ENCODE measurements at places on chromosomes 11 and 22. TPM values are rescaled to one million over a fixed set of nuclear protein-coding genes. Genes with fewer than 3 reads are reported as not detected.

The OR51E2 gene
- 0.35 TPM for polyA plus RNA-seq

The SERPING1 gene
- polyA plus RNA-seq, result 112 TPM

The CTSF gene
- 79.4 TPM for polyA plus RNA-seq

The MMP12 gene
- 0.09 TPM for polyA plus RNA-seq

The NAV2 gene
- 37.2 TPM for polyA plus RNA-seq

- DNase-seq, result no peak
These were observed 68.9 kb downstream of the C11orf58 start for GRCh38 chr11:16807306-16807705.

DNA sequence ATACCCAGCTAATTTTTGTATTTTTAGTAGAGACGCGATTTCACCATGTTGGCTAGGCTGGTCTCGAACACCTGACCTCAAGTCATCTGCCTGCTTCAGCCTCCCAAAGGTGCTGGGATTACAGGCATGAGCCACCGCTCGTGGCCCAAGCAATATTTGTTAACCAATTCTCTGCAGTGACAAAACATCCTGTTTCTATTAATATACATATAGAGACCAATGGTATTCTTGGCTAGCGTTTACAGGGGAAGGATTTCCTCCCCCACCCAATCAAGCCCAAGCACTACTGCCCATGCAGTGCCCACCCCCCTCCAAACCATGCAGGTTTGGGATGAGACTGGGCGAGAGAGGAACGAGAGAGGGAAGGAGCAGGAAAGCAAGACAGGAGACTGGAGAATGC, 53.1 kb downstream of the APOL3 start:
- DNase-seq, result no peak

GRCh38 chr22:46008836-46009596, 32.1 kb upstream of the WNT7B start:
- DNase-seq, result no peak

GRCh38 chr11:40338739-40339138, 1120.7 kb downstream of the LRRC4C start:
- DNase-seq, result no peak

DNA sequence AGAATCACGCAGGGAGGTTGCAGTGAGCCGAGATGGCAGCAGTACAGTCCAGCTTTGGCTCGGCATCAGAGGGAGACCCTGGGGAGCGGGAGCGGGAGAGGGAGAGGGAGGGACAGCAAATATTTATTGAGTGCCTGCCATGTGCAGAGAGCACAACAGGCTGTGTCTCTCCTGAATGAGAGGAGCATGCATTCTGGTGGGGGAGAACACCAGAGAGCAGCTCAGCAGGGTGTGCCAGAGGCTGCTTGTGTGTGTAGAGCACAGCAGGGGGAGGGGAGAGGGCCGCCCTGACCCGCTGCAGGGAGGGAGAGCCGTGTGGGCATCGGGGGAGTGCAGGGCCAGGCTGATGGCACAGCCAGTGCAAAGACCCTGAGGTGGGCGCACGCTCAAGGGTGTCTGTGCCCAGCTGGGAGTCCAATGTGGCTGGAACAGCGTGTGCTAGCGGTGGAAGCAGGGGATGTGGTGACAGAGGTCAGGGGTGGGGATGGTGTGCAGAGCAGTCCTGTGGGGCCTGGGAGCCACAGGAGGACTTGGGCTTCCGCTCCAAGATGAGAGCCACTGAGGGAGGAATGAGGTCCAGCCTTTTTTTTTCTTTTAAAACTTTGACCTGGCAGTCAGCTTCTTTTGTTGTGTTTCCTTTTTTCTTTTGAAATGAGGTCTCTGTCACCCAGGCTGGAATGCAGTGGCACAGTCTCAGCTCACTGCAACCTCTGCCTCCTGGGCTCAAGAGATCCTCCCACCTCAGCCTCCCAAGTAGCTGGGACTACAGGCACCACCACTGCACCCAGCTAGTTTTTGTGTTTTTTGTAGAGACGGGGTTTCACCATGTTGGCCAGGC, 12.0 kb downstream of the PPIL2 start:
- DNase-seq, result no peak

DNA sequence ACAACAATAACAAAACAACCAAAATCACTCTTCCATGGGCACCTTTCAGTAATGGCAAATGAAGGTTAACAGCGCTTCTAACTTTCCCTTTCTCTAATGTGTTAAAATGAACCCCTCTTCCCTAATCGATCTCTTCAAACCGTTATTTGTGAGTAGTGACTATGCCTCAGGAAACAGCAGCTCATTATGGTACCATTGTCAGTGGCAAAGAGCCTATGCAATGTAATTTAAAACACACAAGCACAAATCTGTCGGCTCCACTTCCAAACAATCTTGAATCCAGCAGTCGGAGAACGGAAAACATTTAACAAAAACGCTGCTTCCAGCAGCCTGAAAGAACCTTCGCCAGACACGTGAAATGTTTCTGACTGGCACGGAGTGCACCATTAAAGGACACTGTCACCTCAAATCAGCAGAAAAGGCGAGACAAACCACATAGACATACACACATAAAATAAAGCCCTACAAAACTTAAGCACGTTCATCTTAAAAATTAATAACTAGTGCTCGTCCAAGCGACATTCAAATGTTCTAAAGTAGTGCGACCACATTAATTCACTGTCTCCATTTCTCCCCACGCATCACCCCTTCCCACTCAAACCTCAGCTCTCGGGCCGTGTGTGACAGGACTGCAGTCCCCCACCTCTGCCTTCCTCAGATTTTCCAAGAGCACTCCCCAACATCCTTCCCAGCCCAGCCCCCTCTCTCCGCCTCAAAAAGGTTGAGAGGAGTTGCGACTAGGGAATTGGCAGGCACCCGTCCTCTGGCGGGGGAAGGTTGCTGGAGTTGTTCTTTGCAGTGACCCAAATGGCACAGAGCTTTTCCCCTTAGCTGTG, 748 bp downstream of the RAB30 start:
- DNase-seq, result peak; percentile 77

DNA sequence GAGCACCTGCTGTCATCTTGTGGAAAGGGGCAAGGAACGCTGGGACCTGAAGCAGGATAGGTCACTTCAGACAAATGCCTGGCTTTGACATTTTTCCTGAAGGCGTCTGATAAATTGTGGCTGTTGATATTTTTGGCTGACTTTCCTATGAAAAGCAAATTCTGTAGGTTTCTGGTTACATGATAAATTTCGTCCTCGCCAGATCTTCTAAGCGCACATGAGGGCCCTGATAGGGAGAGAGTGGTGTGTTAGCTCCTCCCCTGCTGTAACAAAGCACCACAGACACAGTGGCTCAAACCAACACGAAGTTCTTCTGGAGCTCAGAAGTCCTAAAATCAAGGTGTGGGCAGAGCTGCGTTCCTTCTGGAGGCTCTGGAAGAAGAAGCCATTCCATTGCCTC, 19.6 kb downstream of the APOL4 start:
- no peak for DNase-seq

DNA sequence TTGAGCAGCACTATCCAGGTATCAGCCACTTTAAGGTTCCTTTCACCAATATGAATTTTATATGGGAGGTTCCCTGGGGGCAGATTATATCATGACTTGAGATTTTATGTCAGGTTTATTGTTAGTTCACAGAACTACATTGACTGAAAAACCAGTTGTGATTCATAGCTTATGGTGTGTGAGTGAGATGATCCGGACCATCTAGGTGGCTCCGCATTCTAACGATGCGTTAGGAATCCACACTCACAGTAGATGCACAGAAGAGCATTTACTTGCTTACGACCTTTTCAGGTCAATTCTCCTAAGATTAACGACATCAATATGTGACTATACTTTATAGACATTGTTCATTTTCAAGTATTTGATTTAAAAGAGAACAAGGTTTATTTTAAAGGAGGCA, 984.3 kb upstream of the CCDC90B start:
- DNase-seq, result no peak

- no peak for DNase-seq
These were observed 68.5 kb downstream of the C2CD3 start for GRCh38 chr11:74102321-74102720.

GRCh38 chr22:48886604-48887393, 940.9 kb downstream of the BRD1 start:
- no peak for DNase-seq
